M059J (cell line): ENCODE measurements at places on chromosomes 2 and 18.

DNA sequence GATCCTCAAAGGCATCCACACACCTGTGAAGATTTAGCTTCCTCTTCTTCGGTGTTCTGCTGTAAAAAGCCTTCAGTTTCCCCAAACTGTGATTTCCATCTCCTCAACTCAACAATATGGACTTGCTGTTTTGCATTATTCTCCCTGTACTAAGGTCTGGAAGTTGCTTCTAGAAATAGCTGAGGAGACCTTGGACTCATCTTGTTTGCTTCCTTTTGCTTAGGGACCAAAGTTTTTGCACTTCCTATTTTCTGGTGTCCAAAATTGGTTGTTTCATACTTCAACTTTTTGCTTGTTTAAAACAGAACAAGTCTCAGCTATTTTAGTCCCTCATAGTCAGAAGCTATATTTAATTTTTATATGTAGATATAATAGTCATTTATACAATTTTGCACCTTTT is 201.9 kb upstream of the COPS8 start:
- no peak for DNase-seq

- DNase-seq: no peak
These were observed 27.3 kb upstream of the COPS8 start for GRCh38 chr2:237058423-237058822.

- DNase-seq: no peak
These were observed 523.1 kb upstream of the FSIP2 start for GRCh38 chr2:185215497-185215896.

GRCh38 chr2:36769106-36769505 is 72.6 kb downstream of the VIT start:
- DNase-seq: no peak

- no peak for DNase-seq
These were observed 49.6 kb upstream of the BZW1 start for GRCh38 chr2:200762127-200762526.

- DNase-seq: no peak
These were observed 47.0 kb downstream of the COL4A4 start for GRCh38 chr2:227117027-227117426.

- DNase-seq: no peak
These were observed 239.5 kb upstream of the SALL3 start for GRCh38 chr18:78739882-78740677.

DNA sequence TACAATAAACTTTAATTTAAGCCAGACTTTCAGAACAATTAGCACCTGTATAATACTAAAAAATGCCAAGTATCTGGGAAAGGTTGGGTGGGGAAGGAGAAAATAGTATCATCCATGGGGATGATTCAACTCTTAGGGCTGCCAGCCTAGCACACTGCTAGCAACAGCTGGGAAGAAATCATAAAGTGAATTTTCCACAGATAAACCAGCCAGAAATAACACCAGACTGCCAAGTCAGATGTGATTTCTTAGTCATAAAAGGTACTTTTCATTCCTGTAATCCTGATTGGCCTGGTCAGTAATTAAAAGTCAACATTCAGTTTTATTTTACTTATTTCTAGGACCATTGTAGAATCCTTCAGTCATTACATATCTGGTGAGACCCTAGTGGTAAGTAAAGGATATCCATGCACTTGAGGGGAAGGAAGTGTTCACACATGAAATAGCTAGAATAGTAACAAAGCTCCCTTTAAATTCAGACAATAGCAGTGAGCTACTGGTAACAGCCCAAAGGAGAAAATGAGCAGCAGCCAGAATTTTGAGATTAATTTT is 59.4 kb downstream of the LIMS1 start:
- peak; percentile 83 for DNase-seq

GRCh38 chr2:199197448-199197847 is 260.3 kb downstream of the SATB2 start:
- peak; percentile 27 for DNase-seq

GRCh38 chr18:1665079-1665478 is 760.4 kb downstream of the ADCYAP1 start:
- DNase-seq: peak; percentile 4

- no peak for DNase-seq
These were observed 427.3 kb upstream of the HS6ST1 start for GRCh38 chr2:128745946-128746345.

GRCh38 chr18:57753063-57753462 is 50.1 kb downstream of the ATP8B1 start:
- no peak for DNase-seq

DNA sequence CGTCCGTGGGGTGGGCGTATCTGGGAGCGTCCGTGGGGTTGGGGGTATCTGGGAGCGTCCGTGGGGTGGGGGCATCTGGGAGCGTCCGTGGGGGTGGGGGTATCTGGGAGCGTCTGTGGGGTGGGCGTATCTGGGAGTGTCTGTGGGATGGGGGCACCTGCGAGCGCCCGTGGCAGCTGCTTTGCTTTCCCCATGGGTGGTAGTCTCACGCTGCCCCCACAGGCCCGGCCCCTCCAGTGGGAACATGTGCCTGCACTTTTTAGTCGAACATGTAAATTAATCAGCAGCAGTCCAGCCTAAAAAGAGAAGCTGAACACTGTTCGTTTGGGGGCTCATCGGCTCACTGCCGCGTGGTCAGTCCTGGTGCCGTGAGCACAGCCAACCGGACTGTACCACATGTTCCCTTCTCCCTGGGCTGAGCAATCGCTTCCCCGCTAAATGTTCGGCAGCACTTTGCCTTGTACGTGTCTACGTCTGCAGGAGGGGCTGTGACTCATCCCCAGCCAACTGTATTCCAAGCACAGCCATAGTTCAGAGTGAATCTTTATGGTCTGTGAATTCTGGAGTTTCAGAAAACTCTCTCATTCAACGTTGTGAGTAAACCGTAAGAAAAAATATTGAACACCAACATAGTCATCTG is 271.5 kb downstream of the AGAP1 start:
- DNase-seq: peak; percentile 59

DNA sequence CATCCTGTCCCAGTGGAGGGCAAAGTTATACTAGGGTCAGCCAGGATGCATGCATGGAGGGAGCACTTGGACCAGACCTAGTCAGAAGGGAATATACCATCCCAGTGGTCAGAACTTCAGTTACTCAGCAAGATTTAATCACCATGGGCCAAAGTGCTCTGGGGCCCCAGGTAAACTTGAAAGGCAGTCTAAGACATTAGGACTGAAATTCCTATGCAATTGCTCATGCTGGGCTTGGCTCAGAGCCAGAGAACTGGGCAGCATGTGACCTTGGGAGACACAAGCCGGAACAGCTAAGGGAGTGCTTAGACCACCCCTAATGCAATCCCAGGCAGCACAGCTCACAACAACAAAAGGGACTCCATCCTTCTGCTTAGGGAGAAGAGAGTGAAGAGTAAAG is 401.3 kb downstream of the KCNJ3 start:
- peak; percentile 7 for DNase-seq

- no peak for DNase-seq
These were observed 356.7 kb downstream of the TGIF1 start for GRCh38 chr18:3806656-3807055.

GRCh38 chr2:234967870-234968208 is 16.0 kb downstream of the SH3BP4 start:
- DNase-seq: no peak

GRCh38 chr2:66581339-66582103 is 146.6 kb downstream of the MEIS1 start:
- peak; percentile 27 for DNase-seq

DNA sequence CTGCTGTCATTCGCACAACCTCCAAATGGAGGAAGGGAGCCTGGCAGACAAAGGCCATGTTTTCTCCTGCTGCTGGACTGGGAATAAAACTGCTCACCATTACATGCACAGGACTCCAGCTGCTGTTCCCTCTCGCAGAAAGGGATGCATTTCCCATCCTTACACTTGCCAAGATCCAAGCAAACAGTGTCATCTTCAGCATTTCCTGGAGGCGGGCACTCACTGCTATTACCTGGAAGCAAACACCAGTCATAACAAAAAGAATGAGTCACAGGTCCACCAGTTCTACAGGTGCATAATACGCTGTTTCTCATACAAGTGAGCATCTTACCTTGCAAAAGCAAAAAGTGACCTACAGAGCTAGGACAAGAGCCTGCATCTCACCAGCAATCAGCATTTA is 22.7 kb downstream of the IAH1 start:
- DNase-seq: no peak

GRCh38 chr2:201574766-201575165 is 68.5 kb downstream of the TMEM237 start:
- no peak for DNase-seq

DNA sequence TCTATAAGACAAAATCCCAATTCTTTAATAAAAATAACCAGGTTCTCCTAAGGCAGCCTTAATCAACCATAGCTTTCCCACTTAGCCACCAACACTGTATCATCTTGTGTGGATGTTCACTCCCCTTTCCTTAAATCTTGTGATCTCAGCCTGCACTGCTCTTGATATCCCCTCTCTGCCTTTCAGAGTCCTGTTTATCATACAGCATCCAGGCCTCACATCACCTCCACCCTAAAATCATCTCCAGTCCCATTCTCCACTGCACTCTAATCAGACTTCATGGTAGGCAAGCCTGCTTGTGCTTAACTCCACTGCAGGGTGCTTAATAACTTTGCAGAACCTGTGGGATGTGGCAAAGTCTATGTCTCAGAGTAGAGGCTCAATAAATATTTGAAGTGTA is 18.8 kb downstream of the ARHGAP15 start:
- no peak for DNase-seq

DNA sequence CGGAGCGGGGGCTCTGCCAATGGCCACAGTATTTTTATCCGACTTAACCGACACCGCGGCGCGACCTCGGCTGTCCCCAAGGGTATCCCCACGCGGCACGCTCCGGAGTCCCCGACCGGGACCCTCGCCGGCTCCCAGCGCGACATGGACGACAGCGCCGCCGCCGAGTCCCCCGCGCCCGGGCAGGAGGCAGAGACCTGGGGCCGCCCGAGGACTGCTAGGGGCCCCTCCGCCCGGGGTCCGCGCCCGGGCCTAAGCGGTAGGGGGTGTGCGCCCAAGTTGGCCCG is 468 bp downstream of the UXS1 start:
- DNase-seq: no peak

GRCh38 chr2:119629323-119629825 is 49.6 kb upstream of the TMEM177 start:
- no peak for DNase-seq

GRCh38 chr2:150403457-150403856 is 84.0 kb downstream of the RND3 start:
- DNase-seq: no peak

GRCh38 chr18:74967979-74968378 is 241.0 kb downstream of the PTGR3 start:
- no peak for DNase-seq

GRCh38 chr2:235749121-235749770 is 255.4 kb downstream of the AGAP1 start:
- no peak for DNase-seq

- DNase-seq: no peak
These were observed 311.3 kb upstream of the KLHL29 start for GRCh38 chr2:23073671-23074070.

DNA sequence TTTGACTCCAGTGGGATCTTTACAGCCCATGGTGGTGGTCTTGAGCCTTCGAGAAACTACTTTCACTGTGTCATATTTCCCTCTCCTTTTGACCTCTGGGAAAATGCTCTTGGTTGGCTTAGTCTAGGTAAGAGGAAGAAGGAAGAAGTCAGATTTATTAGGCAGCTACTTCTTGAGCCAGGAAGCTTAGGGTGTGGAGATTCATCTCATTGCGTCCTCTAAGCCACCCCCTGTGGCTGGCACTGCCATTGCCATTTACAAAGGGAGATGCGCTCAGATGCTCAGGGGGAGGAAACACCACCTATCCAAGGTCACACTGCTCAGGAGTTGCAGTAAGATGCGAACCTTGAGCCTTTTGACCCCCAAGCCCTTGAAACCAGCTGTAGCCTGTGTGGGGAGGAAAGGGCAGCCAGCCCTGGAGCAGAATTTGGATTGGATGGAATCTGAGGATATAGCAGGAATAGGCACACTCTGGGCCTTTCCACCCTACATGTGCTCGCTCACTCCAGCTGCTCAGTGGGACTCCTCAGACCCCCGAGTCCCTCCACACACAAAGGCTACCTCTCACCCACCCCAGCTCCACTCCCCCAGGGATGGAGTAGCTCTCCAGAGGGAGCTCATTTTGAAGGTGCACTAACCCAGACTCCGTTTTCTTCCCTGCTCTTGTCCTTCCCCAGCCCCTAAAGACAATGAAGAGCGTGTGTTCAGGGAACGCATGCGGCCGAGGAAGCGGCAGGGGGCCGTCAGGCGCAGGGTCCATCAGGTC is 321.3 kb upstream of the EPAS1 start:
- DNase-seq: no peak

- DNase-seq: peak; percentile 94
These were observed 219.0 kb downstream of the SH3BP4 start for GRCh38 chr2:235170536-235171521.

DNA sequence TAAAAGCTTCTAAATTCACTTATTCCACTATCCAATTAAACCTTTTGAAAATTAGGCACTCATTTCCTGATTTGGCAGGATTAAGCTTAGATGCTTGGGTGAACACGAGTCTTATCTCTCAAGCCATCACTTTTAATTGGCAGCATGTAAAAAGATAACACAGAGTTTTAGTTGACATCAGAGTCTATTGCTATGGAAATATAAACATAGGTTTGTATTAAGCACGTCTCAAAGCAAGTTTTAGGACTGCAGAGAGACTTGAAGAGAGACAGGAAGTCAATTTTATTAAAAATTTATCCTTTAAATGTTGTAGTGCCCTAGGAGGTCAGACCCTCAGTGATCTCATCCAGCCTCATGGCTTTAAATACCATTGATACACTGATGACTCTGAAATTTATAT is 5.6 kb downstream of the RBKS start:
- peak; percentile 85 for DNase-seq

DNA sequence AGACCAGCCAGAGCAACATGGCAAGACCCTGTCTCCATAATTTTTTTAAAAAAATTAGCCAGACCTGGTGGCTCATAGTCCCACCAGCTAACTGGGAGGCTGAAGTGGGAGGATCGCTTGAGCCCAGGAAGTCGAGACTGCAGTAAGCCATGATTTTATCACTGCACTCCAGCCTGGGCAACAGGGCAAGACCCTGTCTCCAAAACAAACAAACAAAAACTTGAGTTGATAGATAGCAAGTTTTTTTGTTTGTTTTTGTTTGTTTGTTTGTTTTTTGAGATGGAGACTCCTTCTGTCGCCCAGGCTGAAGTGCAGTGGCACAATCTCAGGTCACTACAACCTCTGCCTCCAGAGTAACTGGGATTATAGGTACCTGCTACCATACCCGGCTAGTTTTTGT is 18.8 kb downstream of the RELCH start:
- no peak for DNase-seq

GRCh38 chr2:176960736-176961520 is 251.7 kb upstream of the HNRNPA3 start:
- DNase-seq: peak; percentile 2

DNA sequence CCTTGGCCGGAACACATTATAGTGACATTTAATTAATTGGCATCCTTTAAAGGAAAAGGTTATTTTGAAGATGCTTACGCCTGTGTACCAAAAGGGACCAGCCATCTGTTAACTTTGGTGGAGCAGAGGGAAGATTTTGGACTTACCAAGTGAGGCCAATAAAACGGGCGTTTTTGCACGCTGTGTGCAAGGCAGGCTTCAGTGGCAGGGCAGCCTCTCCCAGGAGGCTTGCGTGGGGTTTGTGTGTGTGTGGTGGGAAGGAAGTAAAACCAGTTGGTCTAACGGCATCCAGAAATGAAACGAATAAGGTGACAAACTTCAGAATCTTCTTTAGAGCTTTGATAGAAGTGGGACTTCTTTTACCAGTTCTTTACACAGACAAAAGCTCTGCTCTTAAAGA is 191.7 kb downstream of the PRKCE start:
- no peak for DNase-seq
